Thymus (tissue), 14 donors: ENCODE measurements at places on chromosomes 7 and 10. TPM values are rescaled to one million over a fixed set of nuclear protein-coding genes. Genes with fewer than 3 reads are reported as not detected.

The PPP1R17 gene
- total RNA-seq: 0.14 TPM

The AKR1C8 gene
- total RNA-seq: 0.09 TPM

The ARMC10 gene
- 24.6 TPM for total RNA-seq

The AKR1C1 gene
- total RNA-seq: 1.4 TPM

The VAX1 gene
- total RNA-seq: not detected

The HOXA9 gene
- 1.5 TPM for total RNA-seq

The CABCOCO1 gene
- 0.14 TPM for total RNA-seq

The KLF14 gene
- 0.05 TPM for total RNA-seq

The CWF19L1 gene
- 44.1 TPM for total RNA-seq

The NPY gene
- 0.71 TPM for total RNA-seq

The CAV1 gene
- 26.4 TPM for total RNA-seq

The PTPN20 gene
- total RNA-seq: 1.2 TPM
